Activated naive CD4-positive, alpha-beta T cell treated with anti-CD3 and anti-CD28 coated beads, Interleukin-2, amount 50 U/mL, for 16 hours (primary cell): ENCODE measurements at places on chromosomes 16 and 17.

DNA sequence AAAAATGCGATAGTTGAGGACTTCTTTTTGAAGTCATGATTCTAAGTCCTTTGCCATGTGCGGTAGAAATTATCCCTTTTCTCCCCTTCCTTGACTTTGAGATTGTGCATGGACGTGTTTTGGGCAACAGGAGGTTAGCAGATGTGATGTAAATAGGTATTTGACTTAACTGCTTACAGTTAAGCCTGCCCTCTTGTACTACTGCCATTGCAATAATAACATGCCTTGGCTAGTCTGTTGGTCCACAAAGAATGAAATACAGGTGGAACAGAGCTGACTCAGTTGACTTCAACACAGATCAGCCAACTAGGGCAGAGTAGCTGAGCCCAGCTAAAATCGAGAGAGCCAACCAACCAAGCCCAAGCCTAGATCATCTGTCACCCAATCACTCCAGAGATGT, 125.5 kb downstream of the BRIP1 start:
- DNase-seq, result no peak

- no peak for DNase-seq
These were observed 21.4 kb downstream of the NT5M start for GRCh38 chr17:17324616-17325015.

DNA sequence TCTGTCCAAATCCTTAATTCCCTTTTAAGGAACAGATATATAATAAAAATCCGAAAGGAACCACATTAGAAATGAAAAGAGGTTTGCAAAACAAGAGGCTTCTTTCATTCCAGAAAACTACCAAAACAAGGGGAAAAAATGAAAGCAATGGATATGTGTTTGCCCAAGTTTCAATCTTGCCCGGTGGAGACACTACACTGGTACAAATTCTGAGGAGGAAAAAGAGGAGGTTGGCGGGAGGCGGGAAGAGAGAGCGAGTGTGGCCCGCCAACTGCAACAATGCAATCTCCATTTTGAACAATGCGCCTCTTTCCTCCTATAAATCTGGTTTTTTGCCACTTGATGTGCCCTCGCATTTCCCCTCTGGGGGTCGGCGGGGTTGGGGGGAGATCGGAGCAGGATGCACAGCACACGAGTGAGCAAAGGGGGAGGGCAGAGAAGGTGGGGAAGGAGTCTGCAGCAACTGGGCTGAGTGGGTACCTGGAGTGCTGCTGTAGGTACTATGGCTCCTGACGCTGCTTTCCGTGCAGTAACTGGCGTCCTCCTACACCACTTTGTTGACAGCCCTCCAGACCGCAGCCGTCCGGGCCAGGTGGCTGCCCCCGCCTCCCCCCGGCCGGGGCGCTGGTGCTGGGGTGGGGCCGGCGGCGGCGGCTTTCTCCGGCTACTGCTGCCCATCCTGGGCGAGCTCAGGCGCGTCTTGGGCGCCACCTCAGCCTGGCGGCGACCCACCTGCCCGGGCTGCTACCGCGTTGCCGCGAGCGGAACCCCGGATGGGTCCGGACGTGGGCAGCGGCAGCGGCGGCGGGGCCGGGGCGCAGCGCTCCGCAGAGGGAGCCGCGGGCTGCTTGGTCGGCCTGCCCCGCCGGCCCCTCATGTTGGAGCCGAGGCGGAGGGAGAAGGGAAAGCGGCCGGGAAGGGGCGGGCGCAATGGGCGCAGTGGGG, 93.8 kb upstream of the PLEKHM1 start:
- DNase-seq, result peak; percentile 66

- peak; percentile 64 for DNase-seq
These were observed 20.0 kb upstream of the WFIKKN1 start for GRCh38 chr16:610513-611381.

DNA sequence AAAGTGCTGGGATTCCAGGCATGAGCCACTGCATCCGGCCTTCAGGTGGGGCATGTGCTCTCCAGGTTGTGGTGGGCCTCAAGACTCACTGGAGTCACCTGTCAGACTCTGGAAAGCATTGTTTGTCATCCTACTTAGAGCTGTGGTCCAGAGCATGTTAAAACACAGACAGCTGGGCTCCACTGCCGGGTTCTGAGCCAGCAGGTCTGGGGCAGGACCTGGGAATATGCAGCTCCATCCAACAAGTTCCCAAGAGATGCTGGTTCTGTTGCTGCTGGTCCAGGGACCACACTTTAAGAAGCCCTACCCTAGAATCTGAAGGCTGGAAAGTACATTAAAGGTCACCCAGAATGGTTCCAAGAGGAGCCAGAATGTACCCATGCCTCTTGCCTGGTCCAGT, 75.3 kb downstream of the GAS7 start:
- DNase-seq, result no peak

DNA sequence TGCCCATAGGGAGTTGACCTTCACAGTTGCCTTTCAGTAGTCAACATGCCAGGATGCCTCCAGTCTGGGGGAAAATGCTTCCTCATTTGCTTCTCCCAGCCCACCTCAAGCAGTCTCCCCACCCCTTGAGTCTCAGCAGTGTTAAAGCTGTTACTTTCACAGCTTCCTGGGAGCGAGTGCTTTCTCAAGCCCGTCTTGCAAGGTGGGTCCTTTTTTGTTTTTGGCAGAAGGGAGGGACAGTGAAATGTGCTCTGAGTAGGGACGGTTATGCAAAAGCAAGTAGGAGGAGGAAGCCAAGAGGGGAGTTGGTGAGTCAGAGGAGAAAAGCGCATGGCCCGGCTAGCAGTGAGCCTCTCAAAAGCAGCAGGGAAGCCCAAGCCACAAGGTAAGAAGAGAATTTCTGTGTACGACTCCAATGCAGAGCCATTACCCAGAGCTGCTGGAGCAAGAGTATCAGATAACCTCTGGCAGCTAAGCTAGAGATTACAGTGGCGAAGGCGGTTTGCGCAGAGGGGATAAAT, at the start of gene CHST4:
CHST4 (plus strand) TSS at position 316 of the 521 bp plus-strand sequence. CDS start 10,252 bp downstream, outside the sequence.
- no peak for DNase-seq

DNA sequence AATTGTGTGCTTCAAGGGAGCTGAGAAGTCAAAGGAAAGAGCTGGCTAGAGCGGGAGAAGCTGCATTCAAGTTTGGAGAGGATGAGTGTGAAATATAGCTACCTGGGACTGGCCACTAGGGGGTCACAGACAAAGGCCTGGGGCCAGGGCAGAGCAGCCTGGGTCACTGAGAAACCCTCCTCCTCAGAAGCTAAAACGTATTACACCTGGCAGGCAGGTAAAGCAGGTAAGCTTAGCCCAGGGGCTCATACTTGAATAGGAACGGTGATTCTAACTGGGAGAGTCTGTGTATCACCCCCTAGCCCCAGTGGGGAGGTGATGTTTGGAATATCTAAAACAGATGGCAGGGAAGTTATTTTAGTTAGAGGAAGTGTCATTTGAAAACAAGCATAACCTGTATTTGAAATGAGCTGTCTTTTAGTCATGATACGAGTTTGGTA, 6.8 kb downstream of the KRT37 start:
- no peak for DNase-seq

DNA sequence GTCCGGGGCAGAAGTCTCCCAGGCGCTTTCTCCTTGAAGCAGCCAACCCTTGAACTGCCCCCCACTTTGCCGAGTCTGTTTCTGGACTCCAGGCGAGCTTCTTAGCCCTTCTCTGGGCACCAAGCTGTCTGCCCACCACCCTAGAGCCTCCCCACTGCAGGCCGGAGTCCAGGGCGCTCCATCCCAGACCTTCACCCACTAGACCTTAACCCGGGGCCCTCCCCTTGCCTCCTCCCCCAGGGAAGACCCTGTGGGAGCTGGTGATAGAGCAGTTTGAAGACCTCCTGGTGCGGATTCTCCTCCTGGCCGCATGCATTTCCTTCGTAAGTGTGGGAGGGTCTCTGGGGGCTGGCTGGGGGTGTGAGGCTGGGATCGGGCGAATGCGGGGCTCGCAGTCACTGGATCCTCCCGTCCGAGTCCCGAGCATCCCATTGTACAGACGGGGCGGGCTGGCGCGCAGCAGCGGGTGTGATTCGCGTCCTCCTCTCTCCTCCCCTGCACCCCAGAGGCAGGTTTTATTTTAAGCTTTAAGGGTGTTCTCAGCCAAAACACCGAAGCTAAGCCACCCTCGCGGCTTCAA, 1.1 kb downstream of the ATP2A1 start:
- DNase-seq, result no peak

DNA sequence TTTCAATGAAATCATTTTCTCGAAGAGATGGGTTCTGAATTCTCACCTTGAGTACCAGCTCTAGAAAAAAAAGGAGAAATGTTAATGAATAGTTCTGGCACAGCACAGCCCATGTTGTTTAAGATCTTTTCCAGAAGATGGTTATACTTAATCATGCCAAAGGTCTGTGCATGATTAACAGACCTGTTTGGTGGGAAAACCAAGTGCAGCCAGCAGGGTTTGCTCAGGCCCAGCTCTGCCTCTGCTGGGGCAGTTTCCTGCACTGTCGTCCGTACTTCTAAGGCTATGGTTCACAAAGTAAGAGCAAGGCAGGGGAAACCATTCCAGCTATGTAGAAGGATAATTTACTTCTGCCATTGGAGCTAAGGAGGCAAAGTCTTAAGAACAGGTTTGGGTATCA, 10.7 kb downstream of the ANKRD40 start:
- no peak for DNase-seq

DNA sequence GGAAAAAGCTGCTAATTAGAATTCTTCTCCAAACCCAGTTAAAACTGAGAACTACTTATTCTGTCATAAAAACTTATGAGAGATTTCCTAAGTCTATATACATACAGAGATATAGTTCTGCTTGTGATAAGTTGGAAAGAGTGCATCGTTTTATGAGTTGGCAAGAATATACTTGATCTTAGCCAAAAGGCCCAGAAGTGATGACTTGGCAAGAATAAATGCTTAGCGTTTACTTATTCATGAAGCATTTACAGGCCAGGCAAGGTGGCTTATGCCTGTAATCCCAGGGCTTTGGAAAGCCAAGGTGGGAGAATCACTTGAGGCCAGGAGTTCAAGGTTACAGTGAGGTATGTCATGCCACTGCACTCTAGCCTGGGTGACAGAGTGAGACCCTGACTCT, 81.7 kb downstream of the CYB561 start:
- no peak for DNase-seq

- DNase-seq, result no peak
These were observed 33.1 kb upstream of the HERPUD1 start for GRCh38 chr16:56898847-56899246.

GRCh38 chr17:81194941-81195901, 27.5 kb downstream of the CEP131 start:
- DNase-seq, result no peak

GRCh38 chr16:76524769-76525168, 247.6 kb downstream of the CNTNAP4 start:
- no peak for DNase-seq

DNA sequence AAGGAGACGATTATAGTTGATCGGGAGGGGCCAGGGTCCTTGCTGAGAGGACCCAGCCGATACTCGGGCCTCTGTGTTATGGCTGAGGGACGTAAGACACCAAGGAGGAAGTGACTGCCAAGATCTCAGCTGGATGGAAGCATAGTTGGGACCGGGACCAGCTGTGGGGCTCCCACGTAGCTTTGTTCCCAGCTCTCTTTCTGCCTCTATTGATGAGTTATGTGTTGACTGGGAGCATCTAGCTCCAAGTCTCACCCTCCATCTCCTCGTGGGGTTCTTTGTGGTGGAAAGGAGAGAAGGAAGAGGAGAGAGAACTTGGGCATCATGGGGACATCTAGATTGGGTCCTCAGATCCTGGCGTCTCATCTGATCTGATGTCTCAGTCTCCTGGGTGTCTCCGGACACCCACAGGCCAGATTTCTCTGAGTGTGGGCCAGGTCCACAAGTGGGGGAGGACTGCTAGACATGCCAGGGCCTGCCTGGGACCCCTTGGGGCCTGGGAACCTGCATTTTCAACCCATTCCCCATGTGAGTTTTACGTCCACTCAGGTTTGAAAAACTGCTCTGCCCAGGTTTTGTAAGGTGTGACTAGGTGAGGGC, 1.0 kb downstream of the MGRN1 start:
- no peak for DNase-seq

GRCh38 chr16:69166221-69166833, 20.6 kb upstream of the SNTB2 start:
- DNase-seq, result peak; percentile 83
